ENCODE measurements at places on chromosomes 6 and 20.

DNA sequence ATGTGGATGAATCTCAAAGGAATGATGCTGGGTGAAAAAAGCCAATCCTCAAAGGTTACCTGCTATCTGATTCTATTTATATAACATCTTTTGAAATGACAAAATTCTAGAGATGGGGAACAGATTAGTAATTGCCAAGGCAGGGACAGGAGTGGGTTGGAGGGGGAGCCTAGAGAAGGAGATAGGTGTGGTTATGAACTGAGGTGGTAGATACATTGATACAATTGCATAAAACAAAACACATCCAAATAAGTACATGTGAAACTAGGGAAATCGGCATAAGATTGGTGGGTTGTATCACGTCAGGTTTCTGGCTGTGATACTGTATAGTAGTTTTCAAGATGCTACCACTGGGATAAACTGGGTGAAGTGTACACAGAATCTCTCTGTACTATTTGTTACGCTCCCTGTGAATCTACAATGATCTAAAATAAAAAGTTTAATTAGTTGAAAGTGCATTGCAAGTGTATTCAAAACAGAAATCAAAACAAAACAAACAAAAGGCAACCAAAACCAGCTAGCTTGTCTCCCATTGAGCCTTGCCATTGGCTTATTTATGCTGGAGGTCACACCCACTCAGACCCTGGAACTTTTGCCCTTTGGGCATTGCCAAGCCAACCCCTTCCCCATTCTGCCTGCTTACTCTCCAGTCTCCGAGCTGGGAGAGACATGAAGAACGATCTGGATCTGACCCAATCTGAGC lies 27.8 kb downstream of the PPP1R16B start:
- DNase-seq, result no peak

GRCh38 chr20:43271980-43272379 lies 82.3 kb upstream of the PTPRT start:
- DNase-seq, result no peak

GRCh38 chr20:56581701-56582100 lies 47.4 kb upstream of the TFAP2C start:
- DNase-seq, result no peak

GRCh38 chr6:6825193-6825784 lies 236.8 kb downstream of the LY86 start:
- DNase-seq, result no peak

DNA sequence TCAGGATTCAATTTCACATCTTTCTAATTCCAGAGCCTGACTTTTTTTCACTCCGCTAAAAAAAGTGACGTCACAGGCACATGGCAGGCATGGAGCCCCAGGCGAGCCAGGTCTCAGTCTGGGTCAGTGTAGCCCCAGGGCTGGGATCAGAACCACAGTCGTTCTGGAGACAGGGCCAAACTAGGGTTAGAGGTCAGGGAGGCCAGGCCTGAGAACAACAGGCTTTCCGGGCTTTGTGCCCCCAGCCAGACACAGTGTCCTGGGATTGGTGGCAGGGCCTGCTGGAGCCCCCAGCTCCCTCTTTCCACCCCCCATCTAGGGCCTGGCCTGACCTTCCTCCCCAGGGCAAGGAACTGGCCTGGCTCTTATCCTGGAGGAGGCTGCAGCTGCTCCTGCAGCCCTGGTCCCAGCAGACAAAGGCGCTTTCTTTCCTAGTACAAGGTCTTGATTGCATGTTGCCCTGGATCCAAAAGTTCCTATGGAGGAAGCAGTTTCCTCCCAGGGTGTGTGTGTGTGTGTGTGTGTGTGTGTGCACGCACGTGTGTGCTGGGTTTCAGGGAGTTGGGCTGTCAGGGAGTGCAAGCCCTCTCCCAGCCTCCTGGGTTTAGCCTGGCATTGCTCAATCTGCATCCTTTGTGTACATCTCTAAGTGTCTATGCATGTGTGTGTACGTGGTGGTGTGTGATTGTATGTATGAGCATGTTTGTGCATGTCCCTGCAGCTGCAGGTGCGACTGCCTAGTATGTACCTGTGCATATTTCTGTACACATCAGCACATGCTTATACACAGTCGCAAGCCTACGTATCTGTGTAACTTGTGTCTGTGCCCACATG lies 26.5 kb upstream of the EMILIN3 start:
- DNase-seq, result no peak

- no peak for DNase-seq
Observed at GRCh38 chr6:46010771-46011170, 4.9 kb downstream of the CLIC5 start.

- DNase-seq, result no peak
Observed at GRCh38 chr6:129183681-129184301, 300.9 kb downstream of the LAMA2 start.

DNA sequence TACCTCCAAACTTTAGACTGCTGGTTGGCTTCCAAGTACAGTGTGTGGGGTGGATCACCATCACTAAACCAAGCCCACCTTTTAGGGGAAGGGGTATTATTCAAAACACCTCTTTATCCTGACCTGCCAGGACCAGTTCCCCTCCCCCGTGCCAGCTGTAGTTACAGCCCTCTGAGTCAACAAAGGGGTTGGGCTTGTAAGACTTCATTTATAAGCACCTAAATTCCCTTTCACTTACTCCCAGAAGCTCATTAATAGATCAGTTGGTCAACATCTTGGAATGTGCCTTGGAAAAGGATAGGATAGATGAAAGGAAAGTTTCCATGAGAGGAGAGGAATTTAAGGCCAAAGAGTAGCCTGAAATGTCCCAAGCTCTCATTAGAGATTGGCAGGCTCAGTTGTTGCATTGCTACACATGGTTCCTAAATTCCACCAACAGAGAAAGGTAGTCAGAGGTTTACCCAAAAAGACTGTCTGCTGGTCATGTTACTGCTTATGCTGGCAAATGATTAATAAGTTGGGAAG lies 59.2 kb downstream of the TNFAIP3 start:
- DNase-seq, result no peak

All from D721Med (cell line).